Naive thymus-derived CD4-positive, alpha-beta T cell (primary cell): ENCODE measurements at places on chromosomes 1 and 21.

- no peak overlapping the region for H3K27ac ChIP-seq
- H3K27me3 ChIP-seq, result no peaks in the 10 kb centered on the region
- H3K4me3 ChIP-seq, result no peak overlapping the region
- H3K4me1 ChIP-seq, result no peaks in the 10 kb centered on the region
- H3K36me3 ChIP-seq, result peaks cover 4% of the 10 kb centered on the region
- no peak for DNase-seq
These were observed 32.1 kb downstream of the LYST start for GRCh38 chr1:235834620-235835019.

GRCh38 chr1:235911876-235912275 lies 45.2 kb upstream of the LYST start:
- H3K27me3 ChIP-seq, result no peaks in the 10 kb centered on the region
- DNase-seq, result no peak
- H3K4me1 ChIP-seq, result no peaks in the 10 kb centered on the region
- no peaks in the 10 kb centered on the region for H3K36me3 ChIP-seq

DNA sequence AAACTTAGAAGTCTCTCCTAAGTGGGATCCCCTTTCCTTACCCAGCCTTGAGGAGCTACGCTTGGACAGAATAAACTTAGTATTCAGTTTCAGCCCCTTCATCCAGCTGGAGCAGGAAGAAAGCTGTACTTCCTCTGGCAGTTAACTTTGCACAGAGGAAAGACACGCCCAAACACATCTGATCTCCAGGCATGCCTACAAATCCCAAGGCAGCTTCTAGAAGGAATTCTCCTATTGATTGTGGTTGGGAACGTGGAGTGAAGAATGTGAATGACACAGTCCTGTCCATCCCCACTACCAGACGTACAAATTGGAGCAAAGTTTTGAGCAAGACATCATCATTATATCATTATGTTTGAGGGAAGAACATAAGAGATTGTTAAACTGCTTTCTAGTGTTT lies 6.6 kb upstream of the AK4 start:
- no peak overlapping the region for H3K4me3 ChIP-seq
- H3K27me3 ChIP-seq, result peaks cover 2% of the 10 kb centered on the region
- no peak overlapping the region for H3K27ac ChIP-seq
- DNase-seq, result no peak

- H3K27me3 ChIP-seq, result no peaks in the 10 kb centered on the region
- DNase-seq, result no peak
- no peaks in the 10 kb centered on the region for H3K36me3 ChIP-seq
- H3K27ac ChIP-seq, result no peak overlapping the region
These were observed 12.6 kb upstream of the RHBG start for GRCh38 chr1:156356262-156356874.

GRCh38 chr21:43986544-43987451 lies 25.3 kb upstream of the TRAPPC10 start:
- DNase-seq, result no peak
- H3K4me1 ChIP-seq, result no peaks in the 10 kb centered on the region
- H3K36me3 ChIP-seq, result no peaks in the 10 kb centered on the region
- H3K27ac ChIP-seq, result no peak overlapping the region

DNA sequence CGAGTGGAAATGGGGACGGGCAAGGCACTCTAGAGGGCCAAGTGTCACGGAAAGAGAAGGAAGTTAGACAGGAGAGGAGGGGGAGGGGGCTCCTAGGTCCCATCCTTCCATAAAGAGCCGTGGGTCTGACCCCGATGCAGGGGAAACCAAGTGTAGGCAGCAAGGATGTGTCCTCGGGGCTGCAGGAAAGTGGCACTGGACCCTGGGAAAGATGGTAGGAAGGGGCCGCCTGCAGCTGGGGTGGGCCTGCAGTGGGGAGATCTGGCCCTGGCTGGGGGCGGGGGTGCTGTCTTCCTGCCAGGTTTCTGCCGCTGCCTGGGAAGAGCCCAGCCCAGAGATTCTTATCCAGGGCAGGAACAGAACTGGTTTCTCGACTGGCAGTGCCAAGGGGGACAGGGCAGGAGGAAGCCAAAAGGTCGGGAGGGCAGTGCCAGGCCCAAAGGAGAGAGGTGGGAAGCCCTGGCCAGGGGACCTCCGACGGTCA lies 12.9 kb downstream of the CRABP2 start:
- no peak overlapping the region for H3K27ac ChIP-seq
- peaks cover 5% of the 10 kb centered on the region for H3K27me3 ChIP-seq
- H3K36me3 ChIP-seq, result no peaks in the 10 kb centered on the region
- H3K4me1 ChIP-seq, result peaks cover 5% of the 10 kb centered on the region
- H3K4me3 ChIP-seq, result no peak overlapping the region

DNA sequence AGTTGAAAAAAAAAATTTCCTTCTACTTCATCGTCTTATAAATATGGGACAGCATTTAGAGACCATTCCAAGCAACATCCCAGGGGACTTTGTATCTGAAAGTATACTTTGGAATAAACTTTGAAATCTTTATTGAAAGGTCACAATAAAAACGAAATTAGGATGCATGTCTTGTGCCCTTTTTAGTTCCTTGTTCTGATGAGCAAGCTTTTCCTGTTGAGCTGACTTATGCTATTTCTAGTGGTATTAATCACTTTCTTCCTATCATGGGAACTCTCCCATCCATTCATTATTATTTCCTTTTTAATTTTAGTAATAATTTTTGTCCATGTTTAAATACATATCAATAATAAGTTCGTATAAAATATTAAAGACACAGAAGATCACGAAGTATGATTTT lies 4.0 kb upstream of the GBP2 start:
- H3K4me1 ChIP-seq, result peaks cover 17% of the 10 kb centered on the region
- DNase-seq, result no peak
- H3K27me3 ChIP-seq, result no peaks in the 10 kb centered on the region
- peak overlapping the region; percentile 72 for H3K27ac ChIP-seq
- no peak overlapping the region for H3K4me3 ChIP-seq

DNA sequence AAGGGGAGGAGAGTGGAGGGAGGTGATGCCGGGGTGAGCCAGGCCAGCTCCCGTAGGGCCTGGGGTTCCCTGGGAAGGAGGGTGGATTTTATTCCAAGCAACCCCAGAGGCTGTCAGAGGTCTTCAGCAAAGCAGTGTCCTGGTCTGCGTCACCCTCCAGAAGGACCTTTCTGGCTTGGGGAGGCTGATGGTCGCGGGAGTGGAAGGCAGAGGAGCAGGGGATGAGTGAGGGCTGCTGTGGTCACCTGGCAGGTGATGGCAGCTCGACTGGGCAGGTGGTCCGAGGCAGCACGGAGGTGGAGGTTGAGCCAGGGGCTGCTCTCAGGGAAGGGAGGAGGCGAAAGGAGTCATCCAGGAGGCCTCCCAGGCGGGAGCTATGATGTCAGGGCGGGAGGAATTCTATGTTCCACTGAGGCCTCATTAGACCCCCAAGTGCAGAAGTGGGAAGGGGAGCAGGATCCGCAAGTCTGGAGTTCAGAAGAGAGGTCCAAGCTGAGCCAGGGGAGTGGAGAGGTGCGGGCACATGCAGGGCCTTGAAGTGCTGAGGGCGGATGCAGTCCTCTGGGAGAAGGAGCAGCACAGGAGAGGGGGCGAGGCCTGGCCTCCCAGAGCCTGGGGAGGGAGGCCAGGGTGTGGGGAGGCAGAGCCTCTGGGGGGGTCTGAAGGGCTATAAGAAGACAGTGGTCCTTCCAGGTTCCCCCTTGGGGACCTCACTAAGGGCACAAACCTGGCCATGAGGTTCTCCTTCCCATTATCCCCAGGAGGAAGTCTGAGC lies 33.3 kb downstream of the BMP8A start:
- no peak overlapping the region for H3K4me3 ChIP-seq
- H3K27ac ChIP-seq, result no peak overlapping the region
- no peaks in the 10 kb centered on the region for H3K27me3 ChIP-seq
- H3K36me3 ChIP-seq, result no peaks in the 10 kb centered on the region
- no peaks in the 10 kb centered on the region for H3K4me1 ChIP-seq

DNA sequence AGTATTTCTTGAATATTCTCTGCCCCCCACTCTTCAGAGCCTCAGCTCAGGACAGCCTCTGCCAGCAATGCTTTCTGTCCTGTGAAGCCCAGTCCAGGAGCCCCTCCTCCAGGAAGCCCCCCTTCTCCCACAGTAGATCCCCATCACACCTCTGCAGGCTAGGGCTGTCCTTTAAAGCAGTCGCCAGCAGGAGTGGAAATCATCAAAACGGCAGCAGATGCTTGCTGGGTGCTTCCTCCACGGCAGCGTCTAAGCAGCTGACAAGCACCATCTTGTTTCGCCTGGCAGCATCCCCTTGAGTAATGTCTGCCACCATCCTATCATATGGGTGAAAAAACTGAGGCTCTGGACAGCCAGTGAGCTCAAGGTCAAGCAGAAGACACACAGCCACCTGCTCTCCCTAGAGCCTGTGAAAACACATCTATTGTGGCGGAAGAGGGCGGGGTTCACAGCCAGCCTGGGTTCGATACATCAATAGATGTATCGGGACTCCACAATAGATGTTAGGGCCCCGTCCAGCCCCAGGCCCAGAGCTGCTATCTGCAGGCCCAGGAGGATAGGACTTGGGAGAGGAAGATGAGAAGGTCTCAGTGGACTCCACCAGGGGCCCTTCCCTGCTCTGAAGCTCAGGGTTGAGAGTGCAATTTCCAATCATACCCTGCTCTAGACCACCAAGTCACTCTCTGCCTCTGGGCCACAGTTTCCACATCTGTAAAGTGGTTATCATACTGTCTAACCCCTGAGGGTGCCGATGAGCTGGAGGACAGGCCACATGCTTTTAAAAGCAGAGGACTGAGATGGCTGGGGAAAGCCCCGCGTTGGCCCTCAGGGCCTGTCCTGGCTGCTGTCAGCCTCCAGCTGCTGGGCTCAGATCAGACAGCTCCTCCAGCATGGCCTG lies 17.5 kb downstream of the RUNX3 start:
- H3K27ac ChIP-seq, result peak overlapping the region; percentile 72
- H3K4me3 ChIP-seq, result peak overlapping the region; percentile 24
- DNase-seq, result no peak
- peaks cover 24% of the 10 kb centered on the region for H3K36me3 ChIP-seq

GRCh38 chr1:116405241-116406135 lies 32.4 kb downstream of the ATP1A1 start:
- no peaks in the 10 kb centered on the region for H3K27me3 ChIP-seq
- H3K4me1 ChIP-seq, result peaks cover 3% of the 10 kb centered on the region
- H3K36me3 ChIP-seq, result peaks cover 28% of the 10 kb centered on the region
- DNase-seq, result no peak
- H3K4me3 ChIP-seq, result no peak overlapping the region

DNA sequence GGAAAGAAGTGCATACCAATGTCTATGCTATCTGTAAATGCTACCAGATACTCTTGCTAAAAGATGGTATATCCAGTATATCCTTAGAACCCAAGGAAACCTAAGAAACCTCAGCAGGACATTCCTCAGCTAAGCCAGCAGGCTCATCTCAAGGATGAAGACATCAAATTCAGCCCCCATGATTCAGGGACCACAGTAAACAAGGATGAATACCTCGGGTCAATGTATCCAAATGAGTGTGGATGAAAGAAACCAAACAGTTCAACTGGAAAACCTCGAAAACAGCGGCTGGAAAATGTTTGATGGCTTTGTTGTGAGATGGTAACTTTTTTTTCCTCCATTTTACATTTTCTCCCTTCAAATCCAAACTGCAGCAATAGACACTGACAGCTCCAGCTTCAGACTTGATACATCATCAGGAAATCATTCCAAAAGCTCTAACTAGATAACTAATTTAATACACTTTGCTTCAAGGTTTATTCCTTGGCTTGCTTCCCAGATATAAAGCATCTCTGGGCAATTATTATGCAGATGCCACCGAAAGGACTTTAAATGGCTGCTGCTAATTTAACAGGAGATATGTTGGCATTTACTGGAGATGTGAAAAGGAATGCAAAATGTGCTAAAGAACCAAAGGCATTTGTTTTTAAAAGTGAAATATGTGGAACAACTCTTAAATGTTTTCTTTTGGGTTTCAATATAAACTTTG lies 73.6 kb downstream of the SMYD2 start:
- DNase-seq, result no peak
- H3K36me3 ChIP-seq, result no peaks in the 10 kb centered on the region
- H3K27me3 ChIP-seq, result no peaks in the 10 kb centered on the region
- no peaks in the 10 kb centered on the region for H3K4me1 ChIP-seq
- H3K27ac ChIP-seq, result no peak overlapping the region
